ENCODE measurements at places on chromosomes 13 and 19. TPM values are rescaled to one million over a fixed set of nuclear protein-coding genes. Genes with fewer than 3 reads are reported as not detected.

- H3K36me3 ChIP-seq = no peaks in the 10 kb centered on the region
- no peak overlapping the region for H3K4me3 ChIP-seq
- no peaks in the 10 kb centered on the region for H3K27me3 ChIP-seq
Measured at GRCh38 chr13:43572656-43573360, 214.0 kb downstream of the ENOX1 start.

- DNase-seq = no peak
- H3K4me1 ChIP-seq = peaks cover 19% of the 10 kb centered on the region
- no peak overlapping the region for H3K27ac ChIP-seq
- H3K4me3 ChIP-seq = no peak overlapping the region
- H3K27me3 ChIP-seq = no peaks in the 10 kb centered on the region
- H3K36me3 ChIP-seq = no peaks in the 10 kb centered on the region
Measured at GRCh38 chr13:38664906-38665305, 22.0 kb upstream of the FREM2 start.

The FPR3 gene
- total RNA-seq = 33.8 TPM

- H3K36me3 ChIP-seq = no peaks in the 10 kb centered on the region
- no peaks in the 10 kb centered on the region for H3K27me3 ChIP-seq
- H3K27ac ChIP-seq = no peak overlapping the region
- H3K4me3 ChIP-seq = no peak overlapping the region
Measured at GRCh38 chr13:81393721-81394120, 1052.8 kb upstream of the SPRY2 start.

- no peak overlapping the region for H3K27ac ChIP-seq
- no peak overlapping the region for H3K4me3 ChIP-seq
- DNase-seq = no peak
Measured at GRCh38 chr19:12596927-12597548, 13.6 kb downstream of the ZNF490 start.

GRCh38 chr19:41434450-41434849 is 5.3 kb downstream of the DMAC2 start:
- H3K4me1 ChIP-seq = peaks cover 5% of the 10 kb centered on the region
- no peaks in the 10 kb centered on the region for H3K36me3 ChIP-seq
- no peaks in the 10 kb centered on the region for H3K27me3 ChIP-seq
- no peak for DNase-seq
- no peak overlapping the region for H3K4me3 ChIP-seq
- no peak overlapping the region for H3K27ac ChIP-seq
